ENCODE measurements at places on chromosomes 12 and 14.
A peak's percentile ranks its signal among the peaks of the same experiment; 100 is the strongest.

DNA sequence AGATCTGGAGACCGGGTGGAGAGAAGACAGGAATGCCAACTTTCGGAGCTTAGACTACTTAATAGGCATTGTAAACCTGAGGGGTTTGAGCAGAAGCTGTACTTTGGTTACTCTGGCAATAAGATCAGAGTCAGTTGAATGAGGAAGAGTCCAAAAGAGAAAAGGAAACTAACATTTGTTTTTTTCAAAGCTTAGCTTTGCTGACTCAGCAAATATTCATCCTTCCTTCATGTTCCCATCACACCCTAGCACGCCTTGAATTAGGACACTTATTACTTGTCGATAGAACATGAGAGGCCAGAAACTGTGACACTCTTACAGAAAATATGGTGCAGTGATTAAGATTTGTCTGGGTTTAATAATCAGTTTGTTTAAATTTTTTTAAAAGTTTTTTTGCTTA lies 266.9 kb upstream of the ATP2B1 start:
- no peak for DNase-seq

GRCh38 chr12:32051511-32052211 lies 55.0 kb upstream of the BICD1 start:
- DNase-seq = no peak

GRCh38 chr12:2509137-2509536 lies 285.6 kb upstream of the FKBP4 start:
- no peak for DNase-seq

GRCh38 chr12:124369827-124370378 lies 75.0 kb downstream of the RFLNA start:
- DNase-seq = no peak

DNA sequence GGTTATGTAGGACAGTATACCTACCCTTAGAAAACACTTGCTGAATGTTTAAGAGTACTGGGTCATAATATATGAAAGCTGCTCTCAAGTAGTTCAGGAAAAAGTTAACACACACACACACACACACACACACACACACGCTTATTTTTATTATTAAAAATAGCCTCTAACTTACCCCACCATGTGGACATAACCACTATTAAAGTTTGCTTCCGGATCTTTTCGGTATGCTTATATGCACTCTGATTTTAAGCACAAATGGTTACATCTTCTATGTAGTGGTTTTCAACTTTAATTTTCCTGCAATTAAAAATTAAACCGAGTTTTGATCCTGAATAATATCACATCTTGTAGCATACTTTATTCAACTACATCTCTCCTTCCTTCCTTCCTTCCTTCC lies 84.9 kb upstream of the TRAF3 start:
- DNase-seq = no peak

DNA sequence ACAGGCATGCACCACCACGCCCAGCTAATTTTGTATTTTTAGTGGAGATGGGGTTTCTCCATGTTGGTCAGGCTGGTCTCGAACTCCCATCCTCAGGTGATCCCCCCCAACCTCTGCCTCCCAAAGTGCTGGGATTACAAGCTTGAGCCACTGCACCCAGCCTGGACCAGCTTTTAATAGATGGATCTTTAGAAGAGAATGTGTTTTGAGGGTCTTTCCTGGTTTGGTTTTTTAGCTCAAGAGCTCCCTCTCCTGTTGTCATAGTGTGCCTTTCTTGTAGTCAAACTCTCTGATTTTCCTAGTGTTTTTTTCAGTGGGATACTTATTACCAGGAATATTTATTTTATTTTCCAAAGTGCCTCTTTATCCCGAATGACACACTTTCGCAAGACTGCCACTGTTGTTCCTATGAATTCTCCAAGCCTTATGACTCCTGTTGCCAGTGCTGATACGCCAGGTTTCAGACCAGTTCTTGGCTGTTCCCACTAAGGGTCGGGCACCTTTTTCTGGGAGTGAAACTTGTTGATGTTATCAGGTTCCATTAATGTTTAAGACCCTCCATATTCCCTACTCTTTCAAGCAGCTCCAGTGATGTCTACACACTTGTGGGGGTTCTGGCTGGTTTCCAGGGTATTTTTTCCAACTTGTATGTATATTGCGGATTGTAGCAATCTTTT lies 31.5 kb upstream of the LIMA1 start:
- no peak for DNase-seq

- no peak for DNase-seq
Measured at GRCh38 chr12:51323317-51323960, 535 bp downstream of the BIN2 start.

- no peak for DNase-seq
Measured at GRCh38 chr12:7046383-7047105, 14.0 kb upstream of the C1S start.

GRCh38 chr12:11895421-11896078 lies 175.2 kb upstream of the BCL2L14 start:
- DNase-seq = no peak

- no peak for DNase-seq
Measured at GRCh38 chr14:63705561-63706070, 22.2 kb downstream of the SGPP1 start.

DNA sequence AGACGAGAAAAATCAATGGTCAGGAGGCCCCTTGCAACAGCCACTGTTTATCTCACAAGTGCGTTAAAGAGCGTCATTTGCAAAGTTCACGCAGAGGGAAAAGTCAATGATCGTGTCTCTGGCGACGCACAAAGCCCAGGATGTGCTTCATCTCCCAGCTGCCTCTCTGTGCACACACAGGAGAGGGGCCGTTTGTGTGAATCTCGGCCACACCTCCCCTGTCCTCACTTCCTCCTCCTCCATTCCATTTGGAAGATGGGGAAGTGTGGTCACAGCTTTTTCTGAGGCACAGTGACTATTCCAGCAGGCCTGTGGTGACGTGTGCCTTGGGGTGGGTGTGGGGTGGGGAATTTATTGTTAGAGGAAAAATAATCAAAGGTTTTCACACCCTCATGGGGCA lies 90.4 kb downstream of the RBM19 start:
- DNase-seq = peak; percentile 48

DNA sequence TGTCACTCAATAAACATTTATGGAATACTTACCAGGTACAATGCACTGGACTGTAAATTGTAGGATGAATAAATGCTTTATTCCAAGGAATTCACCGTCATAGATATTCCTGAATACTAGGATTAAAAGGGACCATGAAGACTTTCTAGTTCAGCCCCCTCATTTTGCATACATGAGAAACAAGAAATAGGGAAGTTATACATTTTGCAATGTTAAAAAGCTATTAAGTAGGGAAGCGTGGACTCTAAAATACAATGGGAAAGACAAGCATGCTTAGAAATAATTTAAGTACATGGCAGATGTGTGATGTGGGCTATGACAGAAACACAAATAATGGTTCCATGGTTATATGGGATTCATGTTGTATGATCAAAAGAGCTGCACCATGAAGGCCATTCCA lies 89.4 kb upstream of the SYT10 start:
- no peak for DNase-seq

- DNase-seq = no peak
Measured at GRCh38 chr14:57865066-57865402, 858 bp downstream of the SLC35F4 start.

- no peak for DNase-seq
Measured at GRCh38 chr12:84955298-84955697, 42.7 kb upstream of the SLC6A15 start.

DNA sequence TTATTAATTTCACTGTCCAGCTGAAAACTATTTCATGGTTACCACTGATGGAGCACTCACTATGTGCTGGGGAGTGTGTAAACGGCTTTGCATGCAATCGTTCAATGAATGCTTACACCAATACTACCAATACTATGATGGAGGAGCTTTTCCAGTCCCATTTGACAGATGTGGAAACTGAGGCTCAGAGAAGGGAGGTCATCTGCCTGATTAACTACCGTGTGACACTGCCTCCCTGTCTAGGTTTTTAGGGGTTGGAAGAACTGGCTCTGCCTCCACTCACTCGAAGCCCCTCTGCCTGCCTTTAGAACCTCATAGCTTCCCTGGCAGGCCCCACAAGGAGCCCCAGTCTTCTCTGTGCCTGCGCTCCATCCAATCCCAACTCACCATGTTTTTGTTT lies 11.9 kb downstream of the MSI1 start:
- no peak for DNase-seq

- DNase-seq = no peak
Measured at GRCh38 chr14:21120686-21121085, 19.8 kb downstream of the TMEM253 start.

DNA sequence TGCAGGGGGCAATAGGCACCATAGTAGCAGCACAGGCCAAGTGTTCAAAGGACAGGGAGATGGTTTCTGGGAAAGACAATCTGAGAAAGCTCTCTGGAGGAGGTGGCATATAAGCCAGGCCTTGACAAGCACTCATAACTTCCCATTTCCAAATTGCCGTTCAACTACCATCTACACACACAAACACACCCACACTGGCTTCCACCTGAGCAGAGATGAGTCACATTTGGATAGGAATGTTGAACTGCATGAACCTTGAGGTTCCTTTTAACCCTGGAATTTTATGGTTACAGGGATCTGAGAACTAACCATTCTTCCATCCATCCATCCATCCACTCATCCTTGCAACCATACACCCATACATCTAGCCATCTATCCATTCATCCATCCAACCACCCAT lies 86.6 kb downstream of the KSR2 start:
- no peak for DNase-seq

GRCh38 chr14:97172644-97173043 lies 375.5 kb downstream of the VRK1 start:
- DNase-seq = no peak

DNA sequence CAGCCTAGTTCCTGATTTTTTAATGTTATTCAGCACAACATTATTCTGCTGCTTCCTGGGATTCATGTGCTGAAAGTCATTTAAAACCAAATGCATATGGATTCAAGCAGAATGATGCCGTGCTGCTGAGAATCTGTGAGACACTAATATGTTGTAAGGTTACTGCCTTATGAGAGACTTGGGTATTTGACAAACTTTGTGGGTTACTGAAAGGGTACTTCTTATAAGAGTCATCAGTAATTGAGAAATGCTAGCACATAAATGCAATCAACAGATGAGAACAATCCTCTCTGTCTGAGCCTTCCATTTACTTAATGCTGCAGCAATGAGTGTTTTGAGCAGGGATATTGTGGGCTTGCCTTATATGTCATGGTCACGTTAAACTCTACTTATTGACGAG lies 175.7 kb downstream of the NPAS3 start:
- DNase-seq = no peak

DNA sequence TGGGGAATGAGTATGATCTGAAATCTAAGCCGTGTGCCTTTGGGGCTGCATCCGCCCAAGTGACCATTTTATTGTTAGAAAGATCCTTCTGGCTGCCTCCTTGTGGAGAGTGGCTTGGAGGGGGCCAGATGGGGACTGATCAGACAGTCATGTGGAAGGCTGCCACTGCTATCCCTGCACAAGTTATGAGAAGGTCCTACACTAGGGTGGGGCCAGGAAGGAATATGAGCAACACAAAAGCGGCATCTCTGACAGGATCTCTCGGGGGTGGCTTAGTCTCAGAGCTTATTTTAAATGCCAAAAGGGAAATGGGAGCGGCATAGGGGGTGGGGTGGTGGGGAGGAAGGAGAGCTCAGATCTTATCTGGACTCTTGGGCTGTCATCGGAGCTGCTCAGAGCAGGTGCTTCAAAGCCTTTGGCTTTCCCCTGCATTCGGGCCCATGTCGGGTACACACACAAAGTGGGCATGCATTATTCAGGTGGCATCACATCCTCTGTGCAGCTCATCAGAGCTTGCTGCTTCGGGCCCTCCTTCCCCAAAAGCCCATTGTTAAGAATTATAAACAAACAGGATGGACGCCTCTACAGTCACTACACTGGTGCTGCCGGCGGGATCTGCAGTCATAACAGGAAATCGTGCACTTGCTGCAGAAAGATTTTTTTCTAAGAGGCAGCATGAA lies 805.4 kb downstream of the VRK1 start:
- no peak for DNase-seq

DNA sequence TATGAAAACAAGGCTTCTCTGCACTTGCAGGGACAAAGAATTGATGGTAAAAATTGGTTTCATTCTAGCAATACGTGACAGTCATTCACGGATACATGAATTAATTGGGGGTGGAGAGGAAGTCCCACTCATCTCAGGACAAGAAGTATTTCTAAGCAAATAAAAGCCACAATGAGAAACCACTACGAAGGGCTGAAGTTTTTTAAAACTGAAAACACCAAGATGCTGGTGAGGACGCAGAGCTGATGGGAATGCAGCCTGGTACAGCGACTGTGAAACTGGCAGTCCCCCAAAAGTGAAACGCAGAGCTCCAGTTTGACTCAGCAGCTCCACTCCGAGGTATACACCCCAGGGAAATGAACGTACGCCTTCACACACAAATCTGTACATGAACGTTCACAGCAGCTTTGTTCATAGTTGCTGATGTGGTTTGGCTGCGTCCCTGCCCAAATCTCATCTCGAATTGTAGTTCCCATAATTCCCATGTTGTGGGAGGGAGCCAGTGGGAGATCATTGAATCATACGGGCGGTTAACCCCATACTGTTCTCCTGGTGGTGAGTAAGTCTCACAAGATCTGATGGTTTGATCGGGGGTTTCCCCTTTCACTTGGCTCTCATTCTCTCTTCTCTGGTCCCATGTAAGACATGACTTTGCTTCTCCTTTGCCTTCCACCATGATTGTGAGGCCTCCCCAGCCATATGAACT lies 89.0 kb downstream of the SCARB1 start:
- DNase-seq = no peak
